ENCODE measurements at places on chromosomes 13 and 19. TPM values are rescaled to one million over a fixed set of nuclear protein-coding genes. Genes with fewer than 3 reads are reported as not detected.

- H3K27ac ChIP-seq, result no peak overlapping the region
- H3K4me3 ChIP-seq, result no peak overlapping the region
- peaks cover 2% of the 10 kb centered on the region for H3K27me3 ChIP-seq
Observed at GRCh38 chr19:35670686-35671085, 4.4 kb downstream of the UPK1A start.

GRCh38 chr19:41308450-41309179 is 1.4 kb upstream of the CCDC97 start:
- peak; percentile 74 for DNase-seq
- H3K4me1 ChIP-seq, result peaks cover 8% of the 10 kb centered on the region
- H3K27ac ChIP-seq, result peak overlapping the region; percentile 95
- H3K36me3 ChIP-seq, result peaks cover 14% of the 10 kb centered on the region
- no peaks in the 10 kb centered on the region for H3K27me3 ChIP-seq

- no peaks in the 10 kb centered on the region for H3K27me3 ChIP-seq
- peaks cover 7% of the 10 kb centered on the region for H3K4me1 ChIP-seq
- no peak overlapping the region for H3K4me3 ChIP-seq
- no peak for DNase-seq
Observed at GRCh38 chr19:8239528-8240273, 30.5 kb downstream of the CERS4 start.

GRCh38 chr13:24878340-24878739 is 114.4 kb downstream of the RNF17 start:
- no peak overlapping the region for H3K4me3 ChIP-seq
- H3K27ac ChIP-seq, result no peak overlapping the region
- no peaks in the 10 kb centered on the region for H3K4me1 ChIP-seq
- no peaks in the 10 kb centered on the region for H3K27me3 ChIP-seq

GRCh38 chr13:73079359-73079758 is 20.6 kb downstream of the KLF5 start:
- DNase-seq, result no peak
- H3K27ac ChIP-seq, result no peak overlapping the region
- no peaks in the 10 kb centered on the region for H3K4me1 ChIP-seq
- no peak overlapping the region for H3K4me3 ChIP-seq
- no peaks in the 10 kb centered on the region for H3K36me3 ChIP-seq

DNA sequence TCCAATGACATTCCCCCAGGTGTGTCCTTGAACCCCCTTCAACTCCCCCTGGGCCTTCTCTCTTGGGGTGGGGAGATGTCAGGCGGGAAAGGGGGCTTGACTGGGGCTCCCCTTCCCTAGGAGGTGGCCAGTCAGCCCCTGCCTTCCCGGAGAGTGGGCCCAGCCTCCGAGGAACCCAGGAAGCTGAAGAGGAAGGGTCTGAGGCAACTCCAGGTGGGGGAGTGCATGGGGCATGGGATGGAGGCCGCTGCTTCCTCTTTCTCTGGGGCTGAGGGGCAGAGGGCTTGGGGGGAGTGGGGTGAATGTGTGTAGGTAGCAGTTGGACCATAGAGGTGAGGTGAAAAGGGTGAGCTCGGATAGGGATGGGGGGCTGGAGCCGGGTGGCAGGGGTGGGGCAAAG is 2.7 kb upstream of the INAFM1 start:
- H3K27ac ChIP-seq, result no peak overlapping the region
- no peak for DNase-seq
- peaks cover 22% of the 10 kb centered on the region for H3K4me1 ChIP-seq
- peaks cover 10% of the 10 kb centered on the region for H3K36me3 ChIP-seq
- no peak overlapping the region for H3K4me3 ChIP-seq
- no peaks in the 10 kb centered on the region for H3K27me3 ChIP-seq

- H3K36me3 ChIP-seq, result no peaks in the 10 kb centered on the region
- no peaks in the 10 kb centered on the region for H3K27me3 ChIP-seq
- no peak overlapping the region for H3K4me3 ChIP-seq
- no peaks in the 10 kb centered on the region for H3K4me1 ChIP-seq
- no peak for DNase-seq
- H3K27ac ChIP-seq, result no peak overlapping the region
Observed at GRCh38 chr13:32676242-32676641, 90.0 kb downstream of the PDS5B start.

DNA sequence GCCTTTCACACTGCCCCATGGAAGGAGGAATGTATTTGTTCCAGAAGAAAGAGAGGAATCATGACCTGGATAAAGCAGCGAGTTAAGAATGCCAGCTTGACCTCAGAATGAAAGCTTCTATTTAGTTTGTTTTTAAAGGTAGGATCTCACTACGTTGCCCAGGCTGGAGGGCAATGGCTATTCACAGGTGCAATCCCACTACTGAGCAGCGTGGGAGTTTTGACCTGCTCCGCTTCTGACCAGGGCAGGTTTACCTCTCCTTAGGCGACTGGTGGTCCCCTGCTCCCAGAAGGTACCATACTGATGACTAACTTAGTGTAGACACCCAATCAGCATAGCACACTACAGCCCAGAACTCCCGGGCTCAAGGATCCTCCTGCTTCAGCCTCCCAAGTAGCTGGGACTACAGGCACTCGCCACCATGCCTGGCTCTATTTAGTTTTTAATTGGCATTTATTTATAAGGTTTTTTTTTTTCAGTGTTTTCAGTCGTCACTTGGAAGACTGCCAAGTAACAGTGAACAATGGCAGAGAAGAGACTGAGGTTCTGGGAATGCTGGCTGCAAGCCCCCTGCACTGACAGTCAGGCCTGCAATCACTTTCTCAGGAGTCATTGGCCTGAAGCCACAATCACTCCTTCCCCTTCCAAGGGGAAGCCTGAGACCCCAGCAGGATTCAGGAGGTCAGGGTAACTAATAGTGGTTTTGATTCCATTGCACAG is 73.1 kb downstream of the EPS15L1 start:
- H3K27ac ChIP-seq, result no peak overlapping the region
- peaks cover 3% of the 10 kb centered on the region for H3K4me1 ChIP-seq
- no peaks in the 10 kb centered on the region for H3K27me3 ChIP-seq
- H3K36me3 ChIP-seq, result peaks cover 15% of the 10 kb centered on the region

DNA sequence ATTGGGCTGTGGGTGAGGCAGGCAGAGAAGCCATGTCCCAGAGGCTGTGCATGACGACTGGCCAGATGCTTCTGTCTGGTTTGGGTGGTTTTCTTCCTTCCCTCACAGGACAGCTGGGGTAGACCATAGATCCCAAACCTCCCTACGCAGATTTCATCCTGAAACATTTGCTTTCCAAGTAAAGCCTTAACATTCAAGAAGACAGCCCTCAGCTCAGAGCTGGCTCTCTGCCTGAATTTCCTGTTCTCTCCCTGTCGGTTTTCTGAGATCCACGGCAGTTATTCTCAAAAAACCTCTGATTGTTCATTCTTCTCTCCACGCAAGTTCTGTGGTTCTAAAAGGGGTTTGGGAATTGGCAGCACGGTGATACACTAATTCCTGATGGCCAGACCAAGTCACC is 25.3 kb downstream of the UQCRFS1 start:
- H3K4me1 ChIP-seq, result no peaks in the 10 kb centered on the region
- no peak overlapping the region for H3K4me3 ChIP-seq
- H3K36me3 ChIP-seq, result no peaks in the 10 kb centered on the region
- no peak for DNase-seq

The MRI1 gene
- polyA plus RNA-seq, result 17.1 TPM

GRCh38 chr13:27794921-27795717 is 2.8 kb downstream of the GSX1 start:
- no peak overlapping the region for H3K27ac ChIP-seq
- H3K4me1 ChIP-seq, result no peaks in the 10 kb centered on the region
- no peak for DNase-seq
- no peak overlapping the region for H3K4me3 ChIP-seq
- H3K27me3 ChIP-seq, result peaks cover 63% of the 10 kb centered on the region
- H3K36me3 ChIP-seq, result no peaks in the 10 kb centered on the region

The ZNF607 gene
- 2.5 TPM for polyA plus RNA-seq

GRCh38 chr19:1608359-1609102 is 3.3 kb upstream of the UQCR11 start:
- H3K4me1 ChIP-seq, result no peaks in the 10 kb centered on the region
- H3K27me3 ChIP-seq, result no peaks in the 10 kb centered on the region
- H3K4me3 ChIP-seq, result no peak overlapping the region
- DNase-seq, result no peak
- peaks cover 24% of the 10 kb centered on the region for H3K36me3 ChIP-seq

GRCh38 chr19:28961772-28962500 is 251.0 kb downstream of the UQCRFS1 start:
- peak overlapping the region; percentile 86 for H3K27ac ChIP-seq
- H3K4me1 ChIP-seq, result peaks cover 16% of the 10 kb centered on the region
- H3K27me3 ChIP-seq, result no peaks in the 10 kb centered on the region
- H3K36me3 ChIP-seq, result no peaks in the 10 kb centered on the region
- H3K4me3 ChIP-seq, result no peak overlapping the region

- H3K36me3 ChIP-seq, result no peaks in the 10 kb centered on the region
- no peaks in the 10 kb centered on the region for H3K27me3 ChIP-seq
- peaks cover 4% of the 10 kb centered on the region for H3K4me1 ChIP-seq
- no peak for DNase-seq
- H3K27ac ChIP-seq, result peak overlapping the region; percentile 94
Observed at GRCh38 chr19:56508290-56508778, 679 bp downstream of the ZNF471 start.

The ZNF223 gene
- 4.3 TPM for polyA plus RNA-seq

DNA sequence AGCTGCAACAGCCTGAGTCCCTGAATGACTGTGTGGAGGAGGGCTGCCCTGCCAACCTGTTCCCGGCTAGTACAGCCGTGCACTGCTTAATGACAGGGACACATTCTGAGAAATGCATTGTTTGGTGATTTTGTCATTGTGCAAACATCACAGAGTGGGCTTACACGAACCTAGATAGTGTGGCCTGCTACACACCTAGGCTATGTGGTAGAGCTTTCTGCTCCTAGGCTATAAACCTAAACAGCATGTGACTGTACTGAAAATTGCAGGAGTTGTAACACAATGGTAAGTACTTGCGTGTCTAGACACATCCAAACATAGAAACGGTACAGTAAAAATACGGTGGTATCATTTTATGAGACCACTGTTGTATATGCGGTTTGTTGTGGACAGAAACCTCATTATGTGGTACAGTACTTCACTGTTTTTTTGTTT is 35.0 kb downstream of the VASP start:
- H3K4me1 ChIP-seq, result no peaks in the 10 kb centered on the region
- no peak for DNase-seq
- H3K4me3 ChIP-seq, result no peak overlapping the region
- H3K27ac ChIP-seq, result no peak overlapping the region
- no peaks in the 10 kb centered on the region for H3K27me3 ChIP-seq

The LDLR gene
- 187 TPM for polyA plus RNA-seq

GRCh38 chr19:16446724-16447368 is 24.9 kb downstream of the EPS15L1 start:
- peak overlapping the region; percentile 23 for H3K4me3 ChIP-seq
- H3K27me3 ChIP-seq, result no peaks in the 10 kb centered on the region
- DNase-seq, result peak; percentile 92
- no peaks in the 10 kb centered on the region for H3K36me3 ChIP-seq

GRCh38 chr13:113220877-113221276 is 11.5 kb downstream of the CUL4A start:
- no peak overlapping the region for H3K4me3 ChIP-seq
- peaks cover 24% of the 10 kb centered on the region for H3K36me3 ChIP-seq
- DNase-seq, result peak; percentile 6
- no peak overlapping the region for H3K27ac ChIP-seq

The IGFL4 gene
- polyA plus RNA-seq, result not detected

GRCh38 chr13:45674908-45675307 is 27.2 kb upstream of the CBY2 start:
- H3K27me3 ChIP-seq, result peaks cover 3% of the 10 kb centered on the region
- no peaks in the 10 kb centered on the region for H3K4me1 ChIP-seq
- H3K36me3 ChIP-seq, result no peaks in the 10 kb centered on the region
- no peak overlapping the region for H3K27ac ChIP-seq

The TNNT1 gene
- 1.4 TPM for polyA plus RNA-seq

- DNase-seq, result no peak
- no peak overlapping the region for H3K4me3 ChIP-seq
- H3K27me3 ChIP-seq, result peaks cover 15% of the 10 kb centered on the region
- no peaks in the 10 kb centered on the region for H3K4me1 ChIP-seq
Observed at GRCh38 chr19:4589579-4590410, 30.3 kb upstream of the SEMA6B start.

The C19orf81 gene
- polyA plus RNA-seq, result not detected
